Colonic mucosa (tissue), 4 donors: ENCODE measurements at places on chromosomes 1 and 21. TPM values are rescaled to one million over a fixed set of nuclear protein-coding genes. Genes with fewer than 3 reads are reported as not detected.

Gene RGS18
- total RNA-seq: 2.1 TPM

Gene ALPL
- 1.6 TPM for total RNA-seq

Gene SLC26A9
- not detected for total RNA-seq

Gene PRKCZ
- total RNA-seq: 72.2 TPM

Gene HSPG2
- total RNA-seq: 148 TPM

Gene B3GALT6
- total RNA-seq: 12.0 TPM

Gene SLC1A7
- 0.50 TPM for total RNA-seq

Gene HENMT1
- 3.7 TPM for total RNA-seq

Gene TRABD2B
- total RNA-seq: 0.42 TPM

Gene ATF6
- 19.6 TPM for total RNA-seq

Gene COL8A2
- total RNA-seq: 2.1 TPM

Gene HEATR1
- total RNA-seq: 15.3 TPM

Gene FOXO6
- 0.59 TPM for total RNA-seq

Gene AIRE
- 0.11 TPM for total RNA-seq

Gene PLPPR4
- 0.12 TPM for total RNA-seq

Gene KCNK2
- 0.17 TPM for total RNA-seq

Gene ACOT11
- total RNA-seq: 82.5 TPM

Gene RASSF5
- total RNA-seq: 4.9 TPM

Gene MGST3
- total RNA-seq: 338 TPM

Gene LRIF1
- total RNA-seq: 13.0 TPM

Gene ZYG11A
- total RNA-seq: 0.05 TPM

Gene S100A7
- not detected for total RNA-seq

Gene OR10Z1
- total RNA-seq: not detected

Gene KCNJ6
- total RNA-seq: 0.05 TPM

Gene COL9A2
- 6.5 TPM for total RNA-seq

Gene HPCA
- 1.6 TPM for total RNA-seq

Gene NBPF20
- 2.1 TPM for total RNA-seq

Gene OR14K1
- not detected for total RNA-seq
